ENCODE measurements at places on chromosomes 4 and X.

DNA sequence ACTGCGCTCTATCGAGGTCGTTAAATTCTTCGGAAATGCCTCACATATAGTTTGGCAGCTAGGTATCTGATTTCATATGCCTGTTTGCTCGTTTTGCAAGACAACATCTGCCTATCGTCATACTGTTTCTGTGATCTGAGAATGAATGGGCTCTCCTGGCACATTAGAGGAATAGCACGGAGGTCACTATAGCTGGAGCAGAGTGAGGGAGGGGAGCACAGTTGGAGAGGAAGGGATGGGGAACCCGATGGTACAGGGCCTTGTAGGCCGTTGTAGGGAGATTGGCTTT lies 552 bp downstream of the IKBKG start:
- peak; percentile 58 for DNase-seq

GRCh38 chrX:28998609-28999135 lies 411.4 kb downstream of the IL1RAPL1 start:
- DNase-seq = no peak

- no peak for DNase-seq
These were observed 15.6 kb upstream of the TMEM131L start for GRCh38 chr4:153450544-153450917.

- DNase-seq = no peak
These were observed 108.8 kb downstream of the CPZ start for GRCh38 chr4:8701126-8702019.

DNA sequence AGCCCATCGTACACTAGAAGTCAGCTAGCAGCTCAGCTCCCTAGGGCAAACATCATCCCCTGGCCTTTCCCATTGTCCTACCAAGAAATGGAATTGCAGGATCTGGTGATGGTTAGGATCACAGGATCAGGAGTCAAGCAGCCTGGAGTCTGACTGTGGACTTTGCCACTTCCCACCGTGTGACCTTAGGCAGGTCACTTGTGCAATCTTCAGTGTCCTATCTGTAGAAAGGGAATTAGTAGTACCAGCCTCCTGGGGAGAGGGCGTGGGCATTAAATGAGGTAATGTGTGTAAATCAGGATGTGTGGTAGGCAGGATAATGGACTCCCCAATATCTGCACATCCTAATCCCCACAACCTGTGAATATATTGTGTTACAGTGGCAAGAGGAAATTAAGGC lies 38.6 kb upstream of the APLN start:
- no peak for DNase-seq

DNA sequence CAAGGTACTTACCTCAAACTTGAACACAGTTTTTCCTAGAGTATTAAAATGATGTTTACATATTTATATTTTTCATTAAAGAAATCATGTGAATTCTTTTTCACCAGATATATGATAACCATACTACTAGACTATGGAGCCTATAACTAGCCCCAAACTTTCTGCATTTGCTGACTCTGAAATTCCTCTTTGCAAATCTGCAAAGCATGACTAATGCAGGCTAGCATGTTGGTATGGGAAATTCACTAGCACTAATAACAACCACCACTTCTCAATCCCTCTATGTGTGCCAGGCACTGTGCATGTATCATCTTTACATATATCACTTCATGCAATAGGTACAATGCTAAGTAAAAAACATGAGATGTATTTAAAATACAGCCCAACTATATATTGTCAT lies 51.1 kb downstream of the SLC10A7 start:
- DNase-seq = no peak

- DNase-seq = no peak
These were observed 831.0 kb downstream of the C4orf33 start for GRCh38 chr4:129926936-129927335.

GRCh38 chrX:24150898-24151297 lies 1.4 kb downstream of the ZFX start:
- no peak for DNase-seq

DNA sequence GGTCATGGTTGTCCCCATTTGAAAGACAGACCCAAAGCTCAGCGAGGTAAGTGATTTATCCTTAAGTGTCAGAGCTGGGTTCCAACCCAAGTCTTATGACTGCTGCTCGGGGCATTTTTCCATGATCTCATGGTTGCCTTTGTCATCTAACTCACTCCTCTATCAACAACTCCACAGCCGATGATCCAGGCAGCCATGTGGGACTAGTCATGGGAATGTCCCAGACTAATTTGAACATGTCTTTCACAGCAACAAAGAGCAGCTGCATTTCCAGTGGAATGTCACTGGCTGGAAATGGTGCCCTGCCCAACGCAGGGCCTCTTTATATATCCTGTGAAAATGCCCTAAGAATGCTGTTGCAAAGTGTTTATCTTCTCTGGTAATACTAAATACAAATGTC lies 284.8 kb upstream of the PPARGC1A start:
- no peak for DNase-seq

GRCh38 chr4:18110099-18110498 lies 88.5 kb upstream of the LCORL start:
- DNase-seq = no peak

DNA sequence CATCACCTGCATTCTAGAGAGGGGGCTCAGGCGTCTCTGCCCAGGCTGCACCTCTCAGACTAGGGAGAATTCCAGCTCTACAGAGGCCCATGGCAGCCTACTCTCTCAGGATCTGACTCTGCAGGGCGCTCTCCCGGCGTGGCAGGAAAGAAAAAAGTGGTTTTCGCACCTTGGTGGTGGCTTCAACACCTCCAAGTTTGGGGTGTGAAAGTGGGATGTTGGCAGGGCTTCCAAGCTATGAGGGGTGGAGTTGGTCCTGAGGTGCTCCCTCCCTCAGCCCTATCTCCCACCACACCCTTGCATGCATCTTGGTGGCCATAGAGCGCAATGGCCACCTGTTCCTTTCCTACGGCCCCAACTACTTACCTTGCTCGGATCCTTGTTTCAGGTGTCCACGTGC lies 166.5 kb downstream of the VSIG4 start:
- DNase-seq = no peak

- DNase-seq = no peak
These were observed 120.3 kb downstream of the CHRNA9 start for GRCh38 chr4:40455340-40455902.

DNA sequence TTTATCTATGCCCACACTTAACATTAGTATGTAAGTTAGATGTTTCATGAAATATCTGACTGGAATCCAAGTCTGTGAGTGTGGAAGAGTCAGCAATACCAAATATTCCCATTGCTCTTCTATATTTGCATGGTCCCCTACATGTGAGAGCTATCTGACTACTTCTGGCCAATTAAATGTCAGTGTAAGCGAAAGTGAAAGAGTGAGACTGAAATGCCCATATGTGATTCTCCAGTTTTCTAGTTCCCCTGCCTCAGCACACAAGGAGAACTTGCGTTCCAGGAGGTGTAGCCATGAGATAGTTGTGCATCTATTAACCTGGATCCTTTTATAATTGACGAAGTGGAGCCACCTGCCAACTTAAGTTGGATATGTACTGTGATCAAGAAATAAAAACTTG lies 50.1 kb upstream of the GLRB start:
- DNase-seq = no peak

GRCh38 chrX:101605728-101606127 lies 12.1 kb downstream of the ARMCX6 start:
- DNase-seq = no peak

- DNase-seq = no peak
These were observed 227.8 kb downstream of the CPE start for GRCh38 chr4:165606465-165607205.

GRCh38 chr4:9762823-9763475 lies 18.5 kb upstream of the DRD5 start:
- DNase-seq = peak; percentile 56

DNA sequence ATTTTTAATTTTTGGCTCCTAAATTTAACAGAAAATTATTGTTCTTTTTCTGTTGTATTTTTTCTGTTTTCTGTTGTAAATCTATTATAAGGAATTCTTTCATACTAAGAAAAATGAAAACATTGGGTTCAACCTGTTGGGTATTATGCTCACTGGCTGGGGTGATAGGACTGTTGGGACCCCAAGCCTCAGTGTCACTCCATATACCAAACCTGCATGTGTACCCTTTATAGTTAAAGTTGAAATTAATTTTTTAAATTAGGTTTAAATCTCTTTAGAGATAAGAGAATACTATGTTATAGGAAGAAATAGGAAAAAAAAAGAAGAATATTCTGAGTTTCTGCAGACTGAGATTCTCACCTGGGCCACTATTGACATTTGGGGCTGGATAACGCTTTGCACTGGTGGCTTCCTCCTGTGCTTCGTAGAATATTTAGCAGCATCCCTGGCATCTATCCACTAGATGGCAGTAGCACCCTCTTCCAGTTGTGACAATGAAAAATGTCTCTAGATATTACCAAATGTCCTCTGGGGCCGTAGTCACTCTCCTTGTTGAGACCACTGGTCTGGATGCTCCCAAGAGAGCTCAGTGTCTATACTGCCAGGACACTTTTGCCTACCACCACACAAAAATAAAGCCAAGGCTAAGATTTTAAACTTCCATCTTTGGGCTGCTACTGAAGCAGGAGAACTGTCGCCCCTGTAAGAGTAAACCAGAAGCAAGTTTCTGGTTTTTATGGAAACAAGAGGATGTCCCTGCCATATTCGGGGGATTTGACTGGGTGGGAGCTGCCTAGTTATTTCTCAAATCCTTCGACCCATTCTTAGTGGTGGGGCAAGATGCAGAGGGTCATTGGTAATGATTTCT lies 22.4 kb upstream of the CLTRN start:
- DNase-seq = peak; percentile 30

DNA sequence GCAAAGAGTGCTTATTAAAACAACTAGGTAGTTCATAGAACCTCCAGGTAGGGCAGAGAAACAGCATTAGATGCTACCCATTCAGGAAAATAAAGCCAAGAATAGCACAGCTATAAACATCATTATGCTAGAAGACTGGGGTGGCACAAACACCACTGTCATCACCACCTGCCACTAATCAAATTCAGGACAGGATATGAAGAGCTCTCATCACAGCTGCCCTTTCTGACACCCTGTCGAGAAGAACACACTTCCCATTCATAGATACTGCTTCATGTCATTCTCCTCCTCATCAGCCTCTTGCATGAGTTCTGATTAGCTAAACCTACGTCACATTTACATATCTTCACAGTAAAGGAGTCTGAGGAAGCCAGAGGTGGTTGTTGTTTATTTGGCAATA lies 692.3 kb upstream of the HS3ST1 start:
- no peak for DNase-seq

GRCh38 chrX:74251006-74251930 lies 52.7 kb upstream of the ZCCHC13 start:
- peak; percentile 90 for DNase-seq

GRCh38 chr4:107615809-107616208 lies 104.2 kb downstream of the PAPSS1 start:
- no peak for DNase-seq

DNA sequence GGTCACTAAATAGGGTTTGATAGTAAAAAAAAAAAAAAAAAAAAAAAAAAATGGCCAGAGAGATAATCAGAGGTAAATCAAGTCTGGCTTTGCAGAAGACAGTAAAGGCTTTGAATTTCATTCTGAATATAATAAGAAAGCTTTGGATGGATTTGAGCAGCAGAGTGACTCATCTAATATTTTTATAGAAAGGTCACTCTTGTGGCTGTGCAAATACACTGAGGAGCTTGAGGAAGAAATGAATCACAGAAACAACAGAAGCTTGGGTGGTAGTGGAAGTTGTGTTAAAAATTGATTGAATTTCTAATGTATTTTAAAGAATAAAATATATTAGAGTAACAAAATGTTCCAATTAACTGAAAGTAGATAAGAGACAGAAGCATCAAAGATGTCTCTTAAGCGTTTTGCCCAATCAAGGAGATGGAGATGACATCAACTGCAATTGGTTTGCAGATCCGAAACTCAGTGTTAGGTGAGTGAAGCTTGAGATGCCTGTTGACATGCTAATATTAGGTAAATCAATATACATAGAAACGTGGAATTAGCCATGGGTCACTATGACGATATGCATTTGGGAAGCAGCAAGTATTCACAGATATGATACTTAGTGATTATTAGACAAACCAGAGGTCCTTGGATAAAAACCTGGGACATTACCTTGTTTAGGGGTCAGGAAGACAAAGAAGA lies 280.5 kb downstream of the GPM6A start:
- DNase-seq = peak; percentile 3

GRCh38 chrX:43559644-43560043 lies 96.5 kb upstream of the MAOA start:
- DNase-seq = peak; percentile 21

DNA sequence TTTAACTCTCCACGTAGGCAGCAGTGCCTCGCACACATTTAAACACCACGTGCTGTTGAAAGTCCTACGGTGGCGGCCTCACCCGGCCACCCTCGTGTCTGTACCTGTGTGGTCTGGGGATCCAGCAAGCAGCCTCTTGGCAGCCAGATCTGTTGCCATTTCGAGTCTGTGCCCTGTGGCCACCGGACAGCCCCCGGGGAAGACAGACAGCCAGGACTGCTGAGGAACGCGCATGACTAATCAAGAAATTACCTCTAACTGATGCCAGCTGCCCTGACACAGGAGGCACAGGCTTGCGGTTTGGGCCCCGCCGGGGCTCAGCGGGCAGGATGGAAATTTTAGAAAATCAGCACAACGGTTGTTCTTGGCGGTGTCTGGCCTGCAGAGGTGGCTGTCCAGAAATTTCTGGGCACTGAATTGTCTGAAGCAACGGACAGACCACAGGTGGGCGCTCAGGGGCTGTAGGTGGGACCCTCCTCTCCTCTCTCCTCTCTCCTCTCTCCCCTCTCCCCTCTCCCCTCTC lies 15.6 kb upstream of the ASMTL start:
- DNase-seq = peak; percentile 78

DNA sequence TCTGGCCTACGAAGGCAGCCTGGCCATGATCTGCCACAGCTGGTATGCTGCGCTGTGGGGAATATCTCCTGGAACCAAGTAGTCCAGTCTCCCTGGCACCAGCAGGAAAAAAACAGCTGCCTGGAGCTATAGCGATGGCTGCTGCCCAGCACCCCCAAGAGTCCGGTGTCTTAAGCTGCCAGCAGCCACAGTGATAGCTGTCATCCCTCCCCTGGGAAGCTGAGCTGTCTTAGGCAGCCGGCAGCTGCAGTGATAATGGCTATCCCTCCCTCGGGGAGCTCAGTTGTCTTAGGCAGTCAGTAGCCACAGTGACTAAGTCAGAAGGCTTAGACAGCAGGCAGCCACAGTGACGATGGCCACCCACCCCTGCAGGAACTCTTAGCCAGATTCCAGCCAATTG lies 205.1 kb downstream of the STPG2 start:
- no peak for DNase-seq

GRCh38 chrX:129310000-129310399 lies 213.3 kb downstream of the SMARCA1 start:
- no peak for DNase-seq

- no peak for DNase-seq
These were observed 270.1 kb downstream of the PTTG2 start for GRCh38 chr4:38230121-38230801.

- DNase-seq = peak; percentile 37
These were observed 70.0 kb upstream of the FAM241A start for GRCh38 chr4:112075129-112075753.

DNA sequence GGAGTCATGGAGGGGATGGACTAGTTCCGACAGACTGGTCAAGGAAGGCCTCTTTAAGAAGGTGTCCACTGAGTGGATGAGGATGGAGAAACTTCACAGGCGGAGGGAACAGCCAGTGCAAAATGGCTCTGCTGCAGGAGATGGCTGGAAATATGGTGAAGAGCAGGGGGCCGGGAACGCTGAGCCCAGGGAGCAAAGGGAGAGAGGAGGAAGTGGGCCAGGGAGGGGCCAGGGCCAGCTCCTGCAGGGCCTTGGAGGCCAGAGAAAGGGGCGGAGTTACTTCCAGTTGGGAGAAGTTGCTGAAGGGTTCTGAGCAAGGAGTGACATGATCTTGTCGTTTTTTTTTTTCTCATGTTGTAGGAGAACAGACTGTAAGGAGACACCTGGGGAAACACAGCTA lies 94.5 kb downstream of the WFS1 start:
- DNase-seq = no peak

Measured in fibroblast of gingiva (primary cell).